ENCODE measurements at places on chromosomes 7 and 10.
A peak's percentile ranks its signal among the peaks of the same experiment; 100 is the strongest.

- no peak for DNase-seq
Observed at GRCh38 chr7:106658316-106659165, 2.4 kb downstream of the CCDC71L start.

DNA sequence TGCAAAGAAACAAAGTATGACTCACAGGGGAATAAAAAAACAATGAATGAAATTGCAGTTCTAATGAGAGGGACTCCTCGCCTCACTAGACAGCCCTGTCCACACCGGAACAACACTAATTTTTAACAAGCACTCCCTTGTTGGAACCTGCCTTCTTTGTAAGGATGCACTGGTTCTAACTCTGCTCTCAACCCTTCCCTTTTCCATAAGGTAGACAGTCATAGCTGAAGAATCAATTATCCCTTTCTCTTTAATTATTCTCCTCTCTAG, 65.1 kb downstream of the TSPAN12 start:
- no peak for DNase-seq

DNA sequence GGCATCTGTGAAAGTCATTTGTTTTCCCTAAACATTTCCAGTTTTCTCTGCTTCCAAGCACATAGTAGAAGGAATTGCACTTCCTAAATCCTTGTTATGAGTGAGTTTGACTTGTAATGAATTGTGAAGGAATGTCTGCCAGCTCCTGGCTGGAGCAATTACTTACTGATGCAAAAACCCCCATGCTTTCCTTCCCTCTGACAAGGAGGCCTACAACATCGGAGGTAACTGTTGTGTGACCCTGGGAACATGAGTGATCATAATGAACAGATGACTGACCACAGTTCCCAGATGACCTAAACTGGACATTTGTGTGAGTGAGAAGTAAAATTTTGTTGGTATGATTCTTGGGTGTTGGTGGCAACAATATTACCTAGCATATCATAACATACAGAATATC, 21.4 kb upstream of the CPVL start:
- no peak for DNase-seq

- DNase-seq, result no peak
Observed at GRCh38 chr7:2095436-2095835, 137.3 kb downstream of the MAD1L1 start.

- no peak for DNase-seq
Observed at GRCh38 chr10:136465-136762, 1.2 kb downstream of the ZMYND11 start.

DNA sequence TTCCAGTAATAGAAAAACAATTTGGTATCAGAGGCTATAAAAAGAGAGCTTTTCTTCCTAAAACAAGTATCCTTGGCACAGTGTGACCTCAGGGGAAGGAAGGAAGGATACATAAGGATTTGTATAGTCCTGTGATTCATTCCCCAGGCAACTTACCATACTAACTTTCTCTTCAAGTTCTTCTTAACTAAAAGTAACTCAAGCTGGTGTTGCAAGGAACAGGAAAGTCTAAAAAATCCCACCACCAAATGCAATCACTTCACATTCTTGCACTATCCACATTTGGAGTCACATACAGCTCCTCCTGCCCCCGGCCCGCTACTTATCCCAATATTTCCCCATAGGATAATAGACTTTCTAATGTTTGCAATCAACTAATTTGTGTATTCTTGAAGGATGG, 84.8 kb downstream of the PRKAG2 start:
- no peak for DNase-seq

- DNase-seq, result no peak
Observed at GRCh38 chr10:78434886-78435285, 401.2 kb downstream of the RPS24 start.

DNA sequence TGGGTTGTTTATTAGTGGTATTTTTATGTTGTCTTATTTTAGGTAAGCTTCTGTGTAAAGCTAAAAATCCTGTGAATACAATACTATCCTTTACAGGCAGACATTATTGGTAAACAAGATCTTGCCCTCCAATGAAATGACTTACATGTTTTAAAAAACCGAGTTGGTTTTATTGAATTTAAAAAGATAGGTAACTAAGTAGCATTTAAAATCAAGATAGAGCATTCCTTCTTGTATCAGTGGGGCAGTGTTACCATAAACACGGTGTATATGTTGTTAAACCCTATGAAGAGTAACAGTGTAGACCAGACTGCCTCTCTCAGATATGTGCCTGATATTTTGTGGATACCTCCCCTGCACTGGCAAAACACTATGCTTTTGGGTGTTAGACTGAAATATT, 81.0 kb downstream of the SNX10 start:
- no peak for DNase-seq

GRCh38 chr7:78172267-78172757, 373.7 kb downstream of the PHTF2 start:
- DNase-seq, result no peak

DNA sequence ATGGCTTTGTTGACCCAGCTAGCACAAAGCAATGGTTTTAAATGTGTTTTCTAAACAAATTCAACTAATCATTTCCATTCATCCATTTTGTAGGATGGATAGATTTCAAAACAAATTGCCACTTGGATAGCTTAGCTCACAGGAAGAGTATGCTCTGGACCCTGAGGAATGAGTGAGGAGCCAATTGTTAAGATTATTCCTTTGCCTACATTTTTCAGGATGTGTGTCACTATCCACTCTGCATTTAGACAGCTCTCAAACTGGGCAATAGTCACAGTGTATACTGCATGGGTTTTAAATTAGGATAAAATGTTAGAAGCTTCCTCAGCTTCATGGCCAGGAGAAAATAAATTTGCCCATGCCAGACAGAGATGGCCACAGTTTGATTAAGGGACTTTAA, 605.6 kb upstream of the TEX47 start:
- no peak for DNase-seq

DNA sequence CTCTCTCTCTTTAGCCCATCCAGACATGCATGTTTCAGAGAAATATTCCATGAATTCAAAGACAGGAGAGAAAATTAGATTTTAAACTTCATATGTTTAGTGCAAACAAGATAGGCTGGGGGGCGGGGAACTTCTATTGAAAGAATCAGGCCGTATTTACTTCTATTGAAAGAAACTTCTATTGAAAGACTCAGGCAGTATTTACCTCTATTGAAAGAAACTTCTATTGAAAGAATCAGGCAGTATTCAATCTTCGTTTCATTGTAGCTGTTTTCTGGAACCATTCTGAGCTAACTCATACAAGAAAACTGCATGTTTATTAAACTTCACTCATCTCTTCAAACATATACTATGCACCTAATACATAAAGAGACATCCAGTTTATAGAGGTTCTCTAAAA, 123.1 kb downstream of the TYW1B start:
- DNase-seq, result no peak

GRCh38 chr10:73872190-73872710, 2.1 kb downstream of the CAMK2G start:
- no peak for DNase-seq

GRCh38 chr10:124705817-124706461, 38.2 kb downstream of the FAM53B start:
- no peak for DNase-seq

DNA sequence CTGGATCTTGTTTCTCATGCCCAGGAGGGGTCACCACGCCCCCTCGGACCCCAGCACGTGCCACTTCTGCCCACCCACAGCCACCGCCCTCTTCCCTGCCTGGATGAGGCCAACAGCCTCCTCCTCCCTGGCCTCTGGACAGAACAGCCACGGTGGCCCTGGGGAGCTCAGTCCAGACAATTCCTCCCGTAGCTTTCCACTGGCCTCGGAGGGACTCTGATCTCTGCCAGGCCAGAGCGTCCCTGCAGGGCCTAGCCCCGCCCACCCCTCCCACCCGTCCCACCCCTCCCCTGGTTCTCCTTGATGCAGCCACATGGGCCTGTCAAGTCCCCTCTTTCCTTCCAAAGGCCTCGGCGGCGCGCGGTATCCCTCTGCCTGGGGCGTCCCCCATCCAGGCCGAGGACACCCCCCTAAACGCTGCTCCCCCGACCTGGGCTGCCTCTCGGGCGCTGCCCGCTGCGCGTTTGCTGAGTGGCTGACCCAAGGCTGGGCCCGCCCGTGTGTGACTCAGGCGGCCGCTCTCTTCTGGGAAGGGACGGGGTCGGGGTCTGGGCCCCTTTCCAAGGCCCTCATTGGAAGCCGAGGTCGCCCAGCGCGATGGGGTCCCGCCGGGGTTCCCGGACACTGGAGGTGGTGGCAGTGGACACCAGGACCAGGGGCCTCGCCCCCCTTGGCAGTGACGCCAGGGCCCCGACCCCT, 557 bp downstream of the TMEM120A start:
- DNase-seq, result no peak

- peak; percentile 41 for DNase-seq
Observed at GRCh38 chr10:103111031-103111917, 81.8 kb downstream of the NT5C2 start.

DNA sequence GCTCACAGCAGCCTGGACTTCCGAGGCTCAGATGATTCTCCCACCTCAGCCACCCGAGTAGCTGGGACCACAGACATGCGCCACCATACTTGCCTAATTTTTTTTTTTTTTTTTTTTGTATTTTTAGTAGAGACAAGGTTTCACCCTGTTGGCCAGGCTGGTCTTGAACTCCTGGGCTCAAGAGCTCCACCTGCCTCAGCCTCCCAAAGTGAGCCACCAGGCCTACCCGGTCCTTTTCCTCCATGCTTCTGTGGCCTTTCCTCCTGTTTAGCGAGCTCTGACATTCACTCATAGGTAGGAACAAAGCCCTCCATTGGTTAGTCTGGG, 50.1 kb upstream of the SRPK2 start:
- no peak for DNase-seq

DNA sequence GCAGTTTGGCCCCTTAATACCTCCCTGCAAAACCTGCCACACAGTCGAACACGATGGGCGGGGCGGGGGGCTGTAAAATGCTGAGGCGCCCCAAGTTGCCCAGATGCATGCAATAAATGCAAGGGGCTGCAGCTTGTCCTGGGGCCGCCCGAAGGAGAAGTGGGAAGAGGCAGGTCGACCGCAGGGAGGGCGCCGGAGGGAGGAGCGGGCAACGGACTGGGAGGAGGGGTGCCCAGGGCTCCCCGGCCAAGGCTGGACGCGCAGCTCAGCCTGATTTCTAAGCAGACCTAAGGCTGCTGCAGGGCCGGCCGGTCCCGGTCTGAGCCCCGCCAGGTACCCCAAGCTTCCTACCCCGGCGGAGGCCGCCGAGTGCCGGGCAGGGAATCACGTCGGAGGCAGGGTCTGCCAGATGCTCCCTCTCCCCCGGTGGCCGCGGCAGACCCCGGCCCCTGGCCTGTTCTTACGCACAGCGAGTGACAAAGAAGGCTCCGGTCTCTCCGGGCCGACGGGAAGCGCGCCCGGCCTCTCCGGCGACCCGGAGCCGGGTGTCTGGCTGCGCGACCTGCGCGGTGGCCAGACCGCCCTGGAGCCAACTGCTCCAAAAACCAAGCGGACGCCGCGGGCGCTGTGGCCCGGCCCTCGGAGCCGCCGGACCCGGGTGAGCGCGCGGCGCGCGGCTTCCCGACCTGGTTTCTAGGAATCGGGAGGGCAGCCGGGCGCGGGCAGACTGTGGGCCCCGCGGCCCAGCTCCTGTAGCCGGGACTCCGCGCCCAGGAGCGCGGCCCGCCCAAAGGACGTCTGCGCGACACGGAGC, 744 bp upstream of the EBF3 start:
- no peak for DNase-seq

DNA sequence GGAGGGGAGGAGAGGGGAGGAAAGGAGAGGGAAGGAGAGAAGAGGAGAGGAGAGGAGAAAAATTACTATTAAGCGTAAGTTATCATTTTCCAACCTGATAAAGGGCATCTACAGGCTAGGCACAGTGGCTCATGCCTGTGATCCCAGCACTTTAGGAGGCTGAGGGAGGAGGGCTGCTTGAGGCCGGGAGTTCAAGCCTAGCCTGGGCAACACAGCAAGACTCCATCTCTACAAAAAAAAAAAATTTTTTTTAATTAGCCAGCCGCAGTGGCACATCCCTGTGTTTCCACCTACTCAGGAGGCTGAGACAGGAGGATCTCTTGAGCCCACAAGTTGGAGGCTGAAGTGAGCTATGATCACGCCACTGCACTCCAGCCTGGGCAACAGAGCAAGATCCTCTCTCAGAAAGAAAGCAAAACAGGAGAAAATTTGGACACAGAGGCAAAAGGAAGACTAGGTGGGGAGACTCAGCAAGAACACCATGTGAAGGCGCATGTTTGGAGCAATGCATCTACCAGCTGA, 35.2 kb upstream of the GTF2I start:
- DNase-seq, result no peak

- no peak for DNase-seq
Observed at GRCh38 chr7:90587766-90588165, 8.4 kb upstream of the CDK14 start.

- no peak for DNase-seq
Observed at GRCh38 chr10:69976795-69977546, 75.7 kb upstream of the MACROH2A2 start.

DNA sequence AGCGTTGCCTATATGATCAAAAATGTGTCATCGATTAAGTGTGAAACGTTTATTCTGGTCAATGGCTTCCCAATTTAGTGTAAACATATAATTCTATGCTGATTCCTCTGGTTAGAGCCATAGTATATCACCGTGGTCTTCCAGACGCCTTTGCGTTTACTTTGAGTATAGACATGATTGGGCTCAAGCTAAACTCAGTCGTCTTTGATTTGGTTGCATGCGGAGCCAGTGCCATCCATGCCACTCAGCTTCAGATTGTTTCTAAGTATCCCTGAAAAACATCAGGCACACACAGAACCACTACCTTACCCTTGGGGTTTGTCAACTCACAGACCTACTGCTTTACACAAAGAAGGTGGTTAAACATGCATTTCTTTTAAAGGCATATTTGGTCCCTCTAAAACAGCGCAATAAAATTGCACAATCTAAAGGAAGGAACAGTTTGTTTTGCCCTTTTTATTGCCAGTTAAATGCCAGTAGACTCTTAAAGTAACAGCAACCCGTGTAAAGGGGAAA, 273.6 kb upstream of the KLF6 start:
- no peak for DNase-seq

DNA sequence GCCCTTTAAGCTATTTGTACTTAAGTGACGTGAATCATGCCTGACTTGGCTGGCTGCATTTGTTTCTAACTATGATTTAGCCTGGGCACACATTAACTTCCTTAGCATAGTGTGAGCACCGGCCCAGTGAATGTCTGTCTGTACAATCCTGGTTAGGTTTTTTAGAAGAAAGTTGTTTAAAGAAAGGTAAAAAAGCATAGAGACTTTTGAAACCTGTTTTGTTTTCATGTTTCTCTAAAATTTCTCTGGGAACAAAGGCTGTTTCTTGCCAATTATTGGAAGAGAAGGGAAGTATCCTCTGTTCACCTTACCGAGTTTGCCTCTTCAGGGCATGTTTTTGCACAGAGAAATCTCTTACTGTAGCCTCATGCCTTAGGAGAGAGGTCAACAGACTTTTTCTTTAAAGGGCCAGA, 42.9 kb upstream of the MET start:
- no peak for DNase-seq

- no peak for DNase-seq
Observed at GRCh38 chr7:150778014-150778737, 22.0 kb downstream of the TMEM176B start.

DNA sequence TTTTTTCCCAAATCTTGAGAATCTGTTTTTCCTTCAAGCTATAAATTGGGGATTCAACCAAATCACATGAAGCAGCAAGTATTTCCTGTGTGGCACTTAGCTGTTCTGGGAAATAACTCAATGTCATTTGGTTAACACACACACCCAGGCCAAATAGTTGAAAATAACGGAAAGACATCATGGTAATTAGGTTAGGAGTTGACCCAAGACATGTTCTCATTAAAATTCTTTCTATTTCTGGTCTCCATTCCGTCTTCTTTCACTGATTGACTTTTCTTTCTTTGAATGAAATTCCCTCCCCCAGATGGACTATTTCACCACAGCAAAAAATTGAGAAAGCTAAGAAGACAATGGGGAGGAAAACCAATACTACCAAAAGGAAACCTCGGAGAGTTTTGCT, 30.5 kb downstream of the NRP1 start:
- no peak for DNase-seq

All from activated CD4-positive, alpha-beta T cell treated with anti-CD3 and anti-CD28 coated beads, Interleukin-10, Interleukin-2, amounts not matched to agents 100 ng/mL and 50 ng/mL, durations not matched to agents 16 hours and 8 hours (primary cell).